ENCODE measurements at places on chromosomes 12 and 14. TPM values are rescaled to one million over a fixed set of nuclear protein-coding genes. Genes with fewer than 3 reads are reported as not detected.

The CLEC2D gene
- total RNA-seq: 0.42 TPM

The B4GALNT1 gene
- 0.35 TPM for total RNA-seq

The KLHL28 gene
- total RNA-seq: 8.8 TPM

The ANAPC5 gene
- total RNA-seq: 167 TPM

The RNFT2 gene
- 2.6 TPM for total RNA-seq

The NKX2-1 gene
- total RNA-seq: not detected

The ACTN1 gene
- total RNA-seq: 340 TPM

The AVPR1A gene
- not detected for total RNA-seq

The CLEC1B gene
- total RNA-seq: not detected

The SMARCC2 gene
- 53.2 TPM for total RNA-seq

The MORN3 gene
- 1.6 TPM for total RNA-seq

The SELPLG gene
- 0.07 TPM for total RNA-seq

The LMO3 gene
- total RNA-seq: not detected

The BCL2L14 gene
- not detected for total RNA-seq

The EIF2S3B gene
- 1.4 TPM for total RNA-seq

The GRIP1 gene
- total RNA-seq: not detected

The SIX6 gene
- total RNA-seq: not detected

The TAS2R30 gene
- 2.2 TPM for total RNA-seq

The IFI27L1 gene
- 13.9 TPM for total RNA-seq

The FZD10 gene
- total RNA-seq: not detected

The NANOG gene
- total RNA-seq: not detected

The SDR9C7 gene
- not detected for total RNA-seq

All from pulmonary artery endothelial cell (primary cell).